ENCODE measurements at places on chromosomes 5 and 9.
A peak's percentile ranks its signal among the peaks of the same experiment; 100 is the strongest.

- DNase-seq = peak; percentile 46
Observed at GRCh38 chr9:84975926-84976325, 306.4 kb downstream of the NTRK2 start.

- DNase-seq = no peak
Observed at GRCh38 chr5:16546732-16547131, 70.1 kb downstream of the RETREG1 start.

DNA sequence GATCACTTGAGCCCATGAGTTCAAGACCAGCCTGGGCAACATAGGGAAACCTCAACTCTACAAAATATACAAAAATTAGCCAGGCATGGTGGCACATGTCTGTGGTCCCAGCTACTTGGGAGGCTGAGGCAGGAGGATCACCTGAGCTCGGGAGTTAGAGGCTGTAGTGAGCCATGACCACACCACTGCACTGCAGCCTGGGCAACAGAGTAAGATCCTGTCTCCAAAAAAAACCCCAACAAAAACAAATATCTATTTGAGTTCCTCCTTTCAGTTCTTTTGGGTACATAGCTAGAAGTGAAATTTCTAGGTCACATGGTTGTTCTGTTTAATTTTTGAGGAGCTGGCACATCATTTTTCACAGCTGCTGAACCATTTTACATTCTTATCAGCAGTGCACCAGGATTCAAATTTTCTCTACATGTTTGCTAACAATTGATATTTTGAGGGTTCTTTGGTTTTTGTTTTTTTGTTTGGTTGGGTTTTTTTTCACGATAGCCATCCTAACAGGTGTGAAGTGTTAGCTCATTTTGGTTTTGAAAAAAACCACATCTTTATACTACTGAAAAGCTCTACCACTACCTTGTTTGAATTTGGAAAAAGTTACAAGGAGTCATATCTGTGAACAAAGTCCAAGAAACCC is 176.9 kb upstream of the SLC12A2 start:
- DNase-seq = no peak

DNA sequence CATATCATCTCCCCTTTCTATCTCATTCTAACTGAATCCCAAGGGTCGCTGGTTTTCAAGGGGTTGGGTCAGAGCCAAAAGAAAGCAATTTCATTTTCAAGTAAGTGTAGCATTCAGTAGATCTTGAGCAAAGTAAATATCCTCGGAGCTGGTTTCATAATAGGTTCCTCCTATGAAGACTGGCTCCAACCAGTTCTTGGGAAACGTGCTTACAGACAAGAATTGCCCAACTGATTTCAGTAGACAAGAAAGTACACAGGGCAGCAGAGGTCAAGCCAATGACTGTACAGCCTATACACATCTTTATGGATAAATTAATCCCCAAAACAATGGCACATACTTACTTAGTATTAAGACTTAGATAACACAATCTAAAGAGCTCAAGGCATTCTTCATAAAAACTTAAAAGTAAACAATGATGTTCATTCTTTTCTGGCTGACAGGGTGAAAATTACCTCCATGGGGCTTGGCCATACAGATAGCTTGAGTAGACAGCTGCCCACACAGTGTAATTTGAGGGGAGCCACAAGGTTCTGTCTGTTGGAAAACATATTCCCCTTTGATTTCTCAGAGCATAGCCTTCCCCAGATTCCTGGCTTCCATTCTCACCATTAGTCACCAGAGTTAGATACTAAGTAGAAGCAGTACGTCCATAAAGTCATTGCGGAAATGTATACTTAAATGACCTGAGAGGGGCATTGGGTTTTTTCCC is 163.9 kb downstream of the ARRDC3 start:
- DNase-seq = peak; percentile 60

GRCh38 chr5:14263699-14264098 is 120.6 kb downstream of the TRIO start:
- DNase-seq = no peak

Data from EH (cell line).